ENCODE measurements at places on chromosomes 1 and 21.

DNA sequence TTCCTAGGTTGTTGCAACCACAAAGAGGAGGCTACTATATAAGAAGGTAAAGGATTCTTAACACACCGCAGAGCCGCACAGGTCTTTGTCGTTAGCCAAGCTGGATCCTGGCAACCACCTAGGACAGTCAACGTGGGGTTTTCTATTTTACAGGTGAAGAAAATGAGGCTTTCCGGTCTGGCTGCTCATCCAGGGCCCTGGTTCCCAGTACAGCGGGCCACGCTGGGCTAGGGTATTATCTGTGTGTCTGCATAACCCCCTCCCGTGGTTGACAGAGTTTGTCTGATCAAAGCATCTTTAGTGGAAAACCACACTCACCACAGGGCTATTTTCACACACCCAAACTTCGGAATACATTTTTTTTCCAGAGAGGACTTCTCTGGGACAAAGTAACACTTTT, 39.0 kb upstream of the PDE9A start:
- DNase-seq = no peak

GRCh38 chr1:8471451-8471850, 153.5 kb downstream of the SLC45A1 start:
- DNase-seq = no peak

- no peak for DNase-seq
Measured at GRCh38 chr1:7717748-7718368, 53.2 kb upstream of the VAMP3 start.

DNA sequence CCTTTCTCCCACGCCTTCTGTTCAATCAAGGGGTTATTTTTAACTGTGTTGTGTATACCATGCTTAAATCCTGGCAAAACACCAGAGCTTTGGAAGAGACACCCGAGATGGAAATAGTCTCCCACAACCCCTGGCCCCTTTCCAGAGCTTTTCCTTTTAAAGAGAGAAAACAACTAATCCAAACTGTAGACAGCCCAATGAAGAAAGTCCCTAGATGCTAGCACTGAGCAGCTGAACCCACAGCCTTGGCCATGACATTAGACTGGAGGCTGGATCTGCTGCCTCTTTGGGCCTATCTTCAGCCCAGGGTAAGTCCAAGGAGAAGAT, 64.9 kb upstream of the ARTN start:
- DNase-seq = no peak

DNA sequence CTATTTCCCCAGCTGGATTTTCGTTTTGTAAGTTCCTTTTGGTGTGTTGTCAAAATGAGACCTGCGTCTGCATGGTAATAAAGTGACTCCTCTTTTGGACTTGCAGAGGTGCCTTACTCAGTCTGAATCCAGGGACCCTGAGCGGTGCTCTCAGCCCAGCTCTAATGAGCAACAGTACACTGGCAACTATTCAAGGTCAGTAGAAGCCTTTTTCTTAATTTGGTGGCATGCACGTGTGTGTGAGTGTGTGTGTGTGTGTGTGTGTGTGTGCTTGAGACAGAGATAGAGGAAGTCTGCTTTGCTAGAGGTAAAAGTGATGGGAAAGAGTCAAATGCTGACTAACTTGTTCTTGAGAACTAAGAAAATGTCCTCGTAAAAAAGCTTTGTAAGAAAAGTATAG, 105.4 kb downstream of the CD247 start:
- DNase-seq = no peak

- DNase-seq = no peak
Measured at GRCh38 chr21:28752131-28752530, 240.5 kb downstream of the LTN1 start.

GRCh38 chr1:7826363-7826762, 26.5 kb downstream of the UTS2 start:
- no peak for DNase-seq

GRCh38 chr1:44677201-44677766, 2.8 kb downstream of the ARMH1 start:
- DNase-seq = peak; percentile 72

DNA sequence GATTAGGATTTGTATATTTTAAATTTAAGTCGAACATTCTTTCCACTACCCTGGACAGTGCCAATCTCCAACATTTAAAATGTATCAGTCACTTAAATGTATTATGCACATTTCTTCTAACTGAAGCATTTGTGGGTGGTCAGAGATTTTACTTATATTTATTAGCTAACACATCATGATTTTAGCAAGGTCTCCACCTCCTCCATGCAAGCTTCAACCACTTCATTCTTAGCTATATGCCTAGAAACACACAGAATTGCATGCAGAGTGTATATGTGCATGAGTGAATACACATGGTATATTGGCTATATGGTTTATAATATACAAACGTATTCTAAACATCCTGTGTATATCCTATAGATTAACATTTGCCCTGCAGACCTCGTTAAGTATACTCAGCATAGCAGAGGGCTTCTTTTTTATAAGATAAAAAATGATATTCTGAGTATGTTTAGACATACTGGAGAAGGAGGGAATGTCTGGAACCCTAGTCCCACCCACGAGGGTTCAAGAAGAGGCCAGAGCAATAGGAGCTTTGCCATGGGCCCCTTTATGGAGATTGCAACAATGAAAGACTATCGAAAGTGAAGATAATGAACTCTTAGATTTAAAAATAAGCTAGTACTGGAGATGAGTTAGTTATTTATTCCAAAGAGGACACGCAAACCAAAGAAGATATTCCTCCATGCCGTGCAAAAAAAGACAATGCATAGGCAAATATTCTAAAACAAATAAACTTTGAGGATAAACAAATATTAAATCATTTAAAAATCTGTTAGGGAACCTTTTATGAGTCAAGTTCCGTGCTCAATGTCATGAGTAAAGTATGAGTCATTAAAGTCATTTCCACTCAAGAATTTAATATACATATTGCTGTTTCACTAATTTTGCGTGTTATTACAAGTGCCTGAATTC, 480.4 kb downstream of the SIPA1L2 start:
- DNase-seq = no peak

DNA sequence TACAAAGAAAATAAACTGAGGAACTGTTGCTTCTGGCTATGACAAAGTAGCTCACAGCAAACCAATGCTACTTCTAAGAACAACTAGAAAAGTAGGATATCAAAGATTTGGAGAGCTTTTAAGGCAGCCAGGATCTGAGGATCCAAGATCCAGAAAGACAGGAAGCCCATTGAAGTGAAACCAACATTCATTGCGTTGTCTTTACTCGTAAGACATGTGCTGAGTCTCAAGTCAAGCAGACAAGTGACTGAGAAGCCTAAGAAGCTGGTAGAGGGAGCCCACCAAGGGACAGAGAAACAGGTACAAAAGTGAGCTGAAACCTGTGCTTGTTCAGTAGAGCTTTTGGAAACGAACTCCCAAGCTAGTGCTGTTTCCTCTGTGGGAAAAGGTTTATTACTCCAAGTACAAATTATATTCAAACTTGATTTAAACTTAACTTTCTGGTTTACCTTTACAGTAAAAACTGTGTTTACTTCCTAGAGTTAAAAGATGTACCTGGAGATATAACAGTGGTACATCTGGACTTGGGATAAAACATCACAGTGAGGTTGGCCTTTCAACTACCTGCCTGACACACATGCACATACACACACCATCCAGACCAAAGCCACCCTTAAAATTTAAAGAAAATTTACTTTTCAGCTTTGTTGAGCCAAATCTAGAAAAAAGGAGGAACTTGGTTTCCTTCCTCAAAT, 41.2 kb downstream of the NME7 start:
- DNase-seq = no peak

- DNase-seq = no peak
Measured at GRCh38 chr1:208535511-208535910, 291.3 kb upstream of the PLXNA2 start.

DNA sequence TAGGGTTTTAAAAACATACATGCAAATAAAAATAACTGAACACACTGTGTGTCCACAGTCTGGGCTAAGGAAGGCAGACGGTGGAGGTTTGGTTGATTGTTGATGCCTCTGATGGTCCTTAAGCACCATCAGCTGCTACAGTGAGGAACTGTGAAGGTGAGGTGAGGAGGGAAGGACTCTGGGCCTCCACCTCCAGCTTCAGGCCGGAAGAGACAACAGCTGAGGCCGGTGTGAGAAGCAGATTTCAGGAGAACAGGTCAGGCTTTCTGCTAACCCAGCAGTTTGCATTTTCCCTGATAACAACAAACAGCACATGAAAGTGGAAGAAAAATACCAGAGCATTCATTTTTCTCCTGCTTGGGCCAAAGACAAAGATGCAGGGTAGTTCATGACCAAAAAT, 189.9 kb upstream of the AJAP1 start:
- no peak for DNase-seq

GRCh38 chr1:10639011-10639774, 157.3 kb downstream of the CASZ1 start:
- DNase-seq = no peak

GRCh38 chr1:36085686-36086526, 2.0 kb downstream of the TEKT2 start:
- no peak for DNase-seq

DNA sequence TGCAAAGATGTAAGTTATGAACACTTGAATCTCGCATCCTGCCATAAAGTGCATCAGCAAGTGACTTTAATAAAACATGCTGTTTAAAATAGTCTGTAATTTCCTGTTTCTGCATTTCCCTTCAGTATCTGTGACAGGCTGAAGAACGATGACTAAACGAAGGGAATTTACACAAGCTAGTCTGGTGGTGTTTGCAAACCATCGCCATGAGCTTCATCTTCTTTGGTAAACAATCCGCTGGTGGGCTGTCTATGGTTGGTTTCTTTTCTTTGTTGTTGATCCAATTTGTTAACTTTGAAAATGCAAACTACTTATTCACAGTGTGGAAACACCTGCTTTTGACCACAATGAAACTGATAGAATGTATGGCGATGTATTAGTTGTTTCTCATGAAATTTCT, 13.9 kb downstream of the SERTAD4 start:
- no peak for DNase-seq

- DNase-seq = no peak
Measured at GRCh38 chr1:208233978-208234377, 10.2 kb downstream of the PLXNA2 start.

- DNase-seq = no peak
Measured at GRCh38 chr1:95386371-95386770, 152.4 kb downstream of the RWDD3 start.

- DNase-seq = no peak
Measured at GRCh38 chr1:226433341-226433720, 25.4 kb upstream of the PARP1 start.

DNA sequence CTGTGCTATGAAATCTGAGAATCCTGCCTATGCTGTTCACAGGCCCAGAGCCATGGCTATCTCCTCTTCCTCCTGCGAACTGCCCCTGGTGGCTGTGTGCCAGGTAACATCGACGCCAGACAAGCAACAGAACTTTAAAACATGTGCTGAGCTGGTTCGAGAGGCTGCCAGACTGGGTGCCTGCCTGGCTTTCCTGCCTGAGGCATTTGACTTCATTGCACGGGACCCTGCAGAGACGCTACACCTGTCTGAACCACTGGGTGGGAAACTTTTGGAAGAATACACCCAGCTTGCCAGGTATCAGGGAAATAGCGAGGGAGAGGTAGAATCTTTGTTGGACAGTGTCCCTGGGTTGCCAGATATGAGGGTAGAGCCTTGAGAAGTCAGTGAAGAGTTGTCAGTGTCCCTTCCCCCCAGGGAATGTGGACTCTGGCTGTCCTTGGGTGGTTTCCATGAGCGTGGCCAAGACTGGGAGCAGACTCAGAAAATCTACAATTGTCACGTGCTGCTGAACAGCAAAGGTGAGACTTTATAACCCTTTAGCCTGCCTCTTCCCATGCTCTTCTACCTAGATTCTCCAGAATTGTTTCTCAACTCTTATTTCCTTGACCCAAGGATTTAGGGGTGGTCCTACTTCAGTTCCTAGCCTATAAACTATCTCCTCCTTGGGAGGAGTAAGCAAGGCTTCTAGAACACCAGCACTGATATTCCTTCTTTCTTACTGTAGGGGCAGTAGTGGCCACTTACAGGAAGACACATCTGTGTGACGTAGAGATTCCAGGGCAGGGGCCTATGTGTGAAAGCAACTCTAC, 1.4 kb downstream of the NIT1 start:
- DNase-seq = peak; percentile 72

GRCh38 chr1:150429805-150430204, 57.4 kb upstream of the TARS2 start:
- no peak for DNase-seq

DNA sequence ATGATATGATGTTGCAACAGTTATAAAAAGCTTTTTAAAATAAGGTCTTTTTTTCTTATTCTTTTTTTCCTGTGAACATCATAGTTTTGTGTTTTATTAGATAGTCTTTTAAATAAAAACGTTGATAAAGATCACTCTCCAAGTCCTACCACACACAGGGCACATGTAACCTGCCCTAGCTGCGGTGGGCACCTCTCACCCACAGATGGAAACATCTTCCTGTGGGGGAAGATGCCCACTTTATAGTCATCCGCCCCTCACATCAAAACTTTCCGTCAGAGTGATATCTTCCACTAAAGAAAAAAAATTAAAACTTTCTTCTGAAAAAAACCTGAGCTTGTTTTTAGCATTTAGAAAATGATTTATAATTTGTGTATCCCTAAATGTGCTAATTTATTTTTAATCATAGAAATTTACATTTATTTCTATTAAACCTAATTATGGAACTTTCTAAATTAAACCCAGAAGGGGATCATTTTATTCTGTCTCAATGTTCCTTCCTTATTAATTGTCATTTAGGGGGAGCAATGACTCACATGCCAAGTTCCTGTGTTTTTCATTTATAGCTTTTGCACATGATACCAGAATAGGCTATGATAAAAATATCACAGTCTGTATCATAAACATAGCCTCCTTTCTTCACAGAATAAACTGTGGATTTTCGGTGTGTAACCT, 24.7 kb downstream of the TNFRSF9 start:
- no peak for DNase-seq

DNA sequence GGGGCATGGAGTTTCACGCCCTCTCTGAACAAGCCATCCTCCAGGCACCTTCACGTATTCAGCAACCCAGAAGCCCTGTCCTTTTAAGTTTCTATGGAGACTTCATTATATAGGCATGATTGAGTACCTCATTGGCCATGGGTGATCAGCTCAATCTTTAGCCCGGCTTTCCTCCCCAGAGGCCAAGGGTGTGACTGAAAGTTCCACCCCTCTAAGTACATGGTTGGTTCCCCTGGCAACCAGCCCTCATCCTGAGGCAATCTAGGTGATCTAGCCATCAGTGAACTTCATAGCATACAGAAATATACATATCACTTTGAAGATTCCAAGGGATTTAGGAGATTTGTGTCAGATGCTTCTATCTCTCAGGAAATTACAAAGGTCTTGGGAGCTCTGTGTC, 21.3 kb upstream of the DHX9 start:
- DNase-seq = no peak

- no peak for DNase-seq
Measured at GRCh38 chr1:107140703-107141490, at the start of gene NTNG1. TSS of gene NTNG1 (plus strand) at chr1:107141039.

GRCh38 chr1:30847358-30847972, 61.1 kb downstream of the SDC3 start:
- DNase-seq = peak; percentile 31

GRCh38 chr1:67290236-67290635, 17.4 kb upstream of the IL12RB2 start:
- no peak for DNase-seq

DNA sequence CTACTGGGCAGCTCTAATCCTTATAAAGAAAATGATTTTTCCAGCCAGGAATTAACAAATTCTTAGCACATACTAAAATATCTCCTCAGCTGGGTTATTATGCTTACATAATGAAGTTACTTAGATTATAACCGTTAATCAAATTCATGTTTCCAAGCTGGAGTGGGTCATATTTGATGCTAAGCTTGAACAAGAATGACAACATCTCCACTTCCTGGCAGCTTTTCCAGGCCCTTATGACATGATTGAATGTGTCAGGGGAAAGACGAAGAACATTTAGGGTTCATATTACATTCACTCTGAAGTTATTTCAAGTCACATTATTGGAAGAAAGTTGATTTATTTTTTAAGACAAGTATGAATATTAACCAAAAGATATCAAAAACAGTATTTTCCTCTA, 333.7 kb downstream of the PCP4 start:
- DNase-seq = no peak

Measured in CD14-positive monocyte (primary cell).